Aorta (tissue), 5 donors: ENCODE measurements at places on chromosomes 4 and X. TPM values are rescaled to one million over a fixed set of nuclear protein-coding genes. Genes with fewer than 3 reads are reported as not detected.

DNA sequence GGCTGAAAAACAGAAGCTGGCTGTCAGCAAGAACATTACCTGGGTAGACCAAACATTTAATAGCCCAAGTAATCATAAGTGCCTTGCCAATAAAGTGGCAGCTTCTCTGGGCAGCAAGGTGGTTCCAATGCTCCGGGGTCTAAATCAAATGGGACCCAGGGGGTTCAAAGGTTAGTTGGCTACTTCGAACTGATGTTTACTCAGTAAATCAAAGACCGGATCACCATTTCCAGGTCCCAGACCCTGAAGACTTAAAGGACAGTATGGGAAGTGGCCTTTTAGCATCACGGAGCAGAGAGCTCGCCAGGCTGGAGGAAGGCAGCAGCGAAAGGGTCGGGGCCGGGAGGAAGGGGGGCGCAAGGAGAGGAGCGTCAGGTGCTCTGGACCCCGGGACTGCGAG is 1.0 kb downstream of the SH3KBP1 start:
- H3K36me3 ChIP-seq, result no peaks in the 10 kb centered on the region
- H3K4me3 ChIP-seq, result peak overlapping the region; percentile 57
- H3K27ac ChIP-seq, result no peak overlapping the region
- H3K27me3 ChIP-seq, result no peaks in the 10 kb centered on the region

- no peak overlapping the region for H3K27ac ChIP-seq
- H3K4me3 ChIP-seq, result no peak overlapping the region
These were observed 11.1 kb downstream of the APEX2 start for GRCh38 chrX:55011294-55011693.

DNA sequence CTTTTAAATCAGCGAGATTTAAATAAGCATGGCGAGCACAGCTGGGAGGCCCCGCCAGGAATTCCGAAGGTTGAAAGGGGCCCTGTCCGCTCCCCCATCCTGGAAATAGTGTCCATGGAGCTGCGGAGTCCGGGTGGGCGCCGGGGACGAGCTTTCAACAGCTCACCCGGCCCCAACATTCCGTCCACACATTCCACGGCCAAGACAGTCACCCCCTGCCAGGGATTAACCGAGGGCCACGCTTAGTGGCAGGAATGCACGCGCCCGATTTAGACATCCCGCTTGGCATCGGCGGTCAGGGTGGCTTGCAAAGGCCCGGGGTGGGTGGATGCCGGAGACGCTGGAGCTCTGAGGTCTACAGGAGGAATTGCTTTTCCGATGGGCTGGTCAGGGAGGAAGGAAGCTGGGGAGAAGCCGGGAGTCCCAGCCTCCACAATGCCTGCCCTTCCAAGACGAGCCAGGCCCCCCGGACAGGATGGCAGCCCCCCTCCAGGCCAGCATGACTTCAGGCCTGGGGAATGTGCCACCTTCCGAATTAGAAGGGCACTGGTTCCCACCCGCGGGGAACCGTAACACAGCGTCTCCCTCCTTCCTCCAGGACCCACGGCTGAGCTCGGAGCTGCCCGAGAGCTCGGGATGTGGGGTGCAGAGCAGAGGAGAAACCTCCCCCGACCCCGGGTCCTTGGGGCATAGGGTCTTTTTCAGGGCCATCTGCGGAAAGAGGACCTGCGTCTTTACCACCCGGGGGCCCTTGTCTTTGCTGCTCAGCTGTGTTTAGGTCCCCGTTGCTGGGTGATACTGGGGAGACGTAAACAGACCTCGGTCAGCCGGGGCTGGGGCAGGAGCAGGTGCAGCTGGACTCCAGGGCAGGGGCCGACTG is 26.9 kb upstream of the PPP2R3B start:
- no peaks in the 10 kb centered on the region for H3K27me3 ChIP-seq
- peak overlapping the region; percentile 14 for H3K27ac ChIP-seq

The ZNF630 gene
- 4.4 TPM for total RNA-seq

DNA sequence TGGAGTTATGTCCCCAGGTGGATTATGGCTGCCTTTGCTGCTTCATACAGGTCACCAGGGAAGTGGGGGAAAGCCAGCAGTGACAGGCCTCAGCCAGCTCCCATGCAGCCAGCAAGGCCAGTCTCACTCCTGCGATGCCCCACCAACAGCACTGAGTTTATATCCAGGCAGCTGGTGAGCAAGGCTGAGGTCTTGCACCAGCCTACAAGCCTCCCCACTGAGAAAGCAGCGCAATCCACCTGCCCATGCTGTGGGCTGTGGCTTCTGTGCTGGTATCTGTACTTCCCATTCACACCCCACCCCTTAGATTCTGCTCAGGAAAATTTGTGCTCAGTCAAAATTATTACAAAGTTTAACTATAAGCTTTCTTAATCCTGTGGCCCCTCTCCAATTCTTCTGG is 153.5 kb downstream of the HHIP start:
- no peak overlapping the region for H3K4me3 ChIP-seq
- no peak overlapping the region for H3K27ac ChIP-seq
- no peak for DNase-seq
- H3K36me3 ChIP-seq, result no peaks in the 10 kb centered on the region
- H3K27me3 ChIP-seq, result no peaks in the 10 kb centered on the region

The CHRDL1 gene
- total RNA-seq, result 75.6 TPM

GRCh38 chr4:3773552-3774001 is 7.4 kb downstream of the ADRA2C start:
- DNase-seq, result no peak
- H3K36me3 ChIP-seq, result no peaks in the 10 kb centered on the region
- H3K4me3 ChIP-seq, result no peak overlapping the region
- no peaks in the 10 kb centered on the region for H3K27me3 ChIP-seq
- H3K4me1 ChIP-seq, result no peaks in the 10 kb centered on the region

The LRAT gene
- total RNA-seq, result 0.27 TPM

The NDST3 gene
- not detected for total RNA-seq

GRCh38 chr4:1771555-1772305 is 21.4 kb upstream of the FGFR3 start:
- no peaks in the 10 kb centered on the region for H3K27me3 ChIP-seq

DNA sequence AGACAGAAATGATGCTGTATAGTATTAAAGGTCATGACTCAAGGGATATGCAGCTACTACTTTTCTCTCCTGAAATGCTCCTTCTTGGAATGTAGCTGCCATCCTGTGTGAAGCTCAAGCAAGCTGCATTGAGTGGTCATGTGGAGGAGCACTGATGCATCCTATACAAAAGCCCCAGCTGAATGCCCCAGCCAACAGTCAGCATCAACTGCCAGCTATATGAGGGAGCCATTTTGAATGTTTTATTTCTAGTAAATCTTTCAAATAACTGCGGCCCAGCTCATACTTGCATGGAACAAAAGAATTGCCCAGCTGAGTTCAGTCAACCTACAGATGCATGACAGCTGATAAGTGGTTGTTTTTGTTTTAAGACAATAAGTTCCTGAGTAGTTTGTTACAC is 165.0 kb upstream of the GEMIN8 start:
- H3K27ac ChIP-seq, result no peak overlapping the region
- no peak for DNase-seq
- no peaks in the 10 kb centered on the region for H3K27me3 ChIP-seq
- no peaks in the 10 kb centered on the region for H3K36me3 ChIP-seq
- no peak overlapping the region for H3K4me3 ChIP-seq

DNA sequence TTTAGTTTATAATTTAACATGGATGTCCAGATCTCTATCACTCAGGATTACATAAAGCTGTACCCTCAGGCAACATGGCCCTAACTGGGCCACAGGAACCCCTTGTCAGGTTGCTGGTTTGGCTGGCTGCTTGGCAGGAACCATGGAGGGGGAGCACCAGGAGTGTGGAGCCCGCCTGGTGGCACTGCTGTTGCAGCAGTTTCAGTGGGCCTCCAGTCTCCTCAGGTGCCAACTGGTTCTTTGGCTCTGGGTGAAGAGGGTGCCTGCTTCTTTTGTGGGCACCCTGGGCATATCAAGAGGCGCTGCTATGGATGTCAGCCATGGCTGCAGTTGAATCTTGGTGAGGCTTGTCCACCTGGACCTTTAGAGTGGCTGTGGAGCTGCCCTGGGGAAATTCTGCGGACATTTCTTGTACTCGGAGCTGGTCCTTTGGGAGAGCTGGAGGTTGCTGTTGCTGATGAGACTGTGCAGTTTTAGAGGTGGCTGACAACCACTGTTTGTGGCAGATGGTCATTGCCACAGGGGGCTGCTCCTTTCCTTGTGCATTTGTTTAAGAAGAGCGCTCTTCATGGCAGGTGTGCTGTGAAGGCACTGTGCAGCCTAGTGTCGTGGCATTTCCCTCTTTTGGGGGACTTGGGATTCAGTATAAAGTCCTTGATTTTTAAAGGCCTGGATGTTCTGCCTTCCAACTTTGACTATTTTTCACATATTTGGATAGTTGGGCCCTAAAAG is 10.3 kb upstream of the SMIM14 start:
- H3K27ac ChIP-seq, result no peak overlapping the region
- no peaks in the 10 kb centered on the region for H3K27me3 ChIP-seq
- no peaks in the 10 kb centered on the region for H3K36me3 ChIP-seq
- no peak for DNase-seq

DNA sequence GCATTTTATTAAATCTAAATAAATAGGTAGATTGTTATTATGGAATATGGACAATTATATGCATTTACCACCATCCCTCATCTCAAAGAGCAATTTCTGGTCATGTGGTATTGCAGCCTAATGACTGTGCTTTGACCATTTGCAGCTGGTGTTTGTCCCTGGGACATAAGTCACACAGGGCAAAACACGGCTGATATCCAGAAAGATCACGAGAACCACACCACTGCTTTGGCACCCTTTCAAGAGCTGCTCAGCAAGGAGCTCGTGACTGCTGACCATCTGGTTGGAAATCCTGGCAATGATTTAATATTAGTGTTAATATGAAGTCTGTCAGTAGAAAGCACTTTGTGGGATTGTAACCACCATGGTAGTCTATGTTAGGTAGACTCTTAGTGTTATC is 545.0 kb downstream of the GBA3 start:
- H3K36me3 ChIP-seq, result no peaks in the 10 kb centered on the region
- no peak overlapping the region for H3K27ac ChIP-seq
- DNase-seq, result no peak
- H3K27me3 ChIP-seq, result no peaks in the 10 kb centered on the region

The AKAP4 gene
- total RNA-seq, result not detected

The SMIM9 gene
- not detected for total RNA-seq

GRCh38 chr4:23959396-23960148 is 69.7 kb upstream of the PPARGC1A start:
- DNase-seq, result no peak
- H3K4me1 ChIP-seq, result no peaks in the 10 kb centered on the region
- no peak overlapping the region for H3K4me3 ChIP-seq
- H3K27me3 ChIP-seq, result no peaks in the 10 kb centered on the region

The PITX2 gene
- total RNA-seq, result 1.0 TPM

DNA sequence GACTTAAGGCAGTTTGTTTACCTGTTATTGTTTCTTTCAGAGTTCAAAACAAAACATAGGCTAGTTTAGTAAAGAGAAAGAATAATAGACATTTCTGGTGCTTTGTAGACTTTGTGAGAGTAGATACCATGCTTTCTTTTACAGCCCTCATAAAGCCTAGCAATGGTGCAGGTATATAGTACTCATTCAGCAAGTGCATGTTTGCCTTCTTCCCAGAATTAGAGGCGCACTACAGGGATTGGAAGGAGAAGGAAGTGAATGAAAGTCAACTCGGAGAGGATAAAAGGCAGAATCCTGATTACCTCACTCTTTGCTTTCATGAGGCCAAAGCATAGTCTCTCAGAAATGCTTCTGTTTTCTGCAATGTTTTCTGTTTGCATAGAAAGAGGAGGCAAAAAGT is 43.1 kb upstream of the FHDC1 start:
- H3K27ac ChIP-seq, result no peak overlapping the region
- H3K4me1 ChIP-seq, result no peaks in the 10 kb centered on the region
- no peak for DNase-seq

GRCh38 chrX:133384454-133384853 is 30.8 kb downstream of the GPC4 start:
- no peaks in the 10 kb centered on the region for H3K27me3 ChIP-seq
- no peaks in the 10 kb centered on the region for H3K36me3 ChIP-seq
- no peak for DNase-seq
